ENCODE measurements at places on chromosomes 1 and 21.
A peak's percentile ranks its signal among the peaks of the same experiment; 100 is the strongest.

GRCh38 chr1:43954036-43954435, 7.3 kb downstream of the IPO13 start:
- no peak for DNase-seq

GRCh38 chr1:115882913-115883902, 42.3 kb upstream of the NHLH2 start:
- DNase-seq, result no peak

- no peak for DNase-seq
These were observed 85.6 kb downstream of the GREM2 start for GRCh38 chr1:240526312-240526711.

DNA sequence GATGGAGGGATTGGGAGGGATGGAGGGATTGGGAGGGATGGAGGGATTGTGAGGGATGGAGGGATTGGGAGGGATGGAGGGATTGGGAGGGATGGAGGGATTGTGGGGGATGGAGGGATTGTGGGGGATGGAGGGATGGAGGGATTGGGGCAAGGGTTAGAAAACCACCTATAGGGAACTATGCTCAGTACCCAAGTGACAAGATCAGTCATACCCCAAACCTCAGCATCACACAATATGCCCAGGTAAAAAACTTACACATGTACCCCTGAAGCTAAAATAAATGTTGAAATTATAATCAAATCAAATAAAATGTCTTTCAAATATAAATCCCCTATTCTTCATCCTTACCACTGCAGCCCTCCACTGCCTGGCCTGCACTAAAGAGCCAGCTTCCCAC, 72.8 kb upstream of the HNRNPU start:
- no peak for DNase-seq

DNA sequence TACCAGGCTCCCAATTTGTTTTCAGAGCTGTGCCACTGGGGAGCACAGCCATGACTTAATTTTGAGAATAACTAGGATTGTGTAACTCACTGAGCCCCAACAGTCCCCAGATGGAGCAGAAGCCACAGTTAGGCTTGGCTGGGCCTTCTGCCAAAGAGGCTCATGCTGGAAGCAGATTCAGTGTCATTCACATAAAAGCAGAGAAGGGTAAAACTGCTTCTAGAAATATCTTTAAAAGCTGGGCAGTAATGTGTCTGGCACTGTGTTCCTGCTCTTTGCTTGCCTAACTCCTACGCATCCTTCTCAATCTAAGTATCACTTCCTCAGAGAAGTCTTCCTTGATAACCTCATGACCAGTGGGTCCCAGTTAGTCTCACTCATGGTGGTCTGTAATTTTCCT, 20.3 kb downstream of the STK40 start:
- no peak for DNase-seq

GRCh38 chr1:183313063-183313462, 105.1 kb downstream of the NMNAT2 start:
- no peak for DNase-seq

- DNase-seq, result peak; percentile 72
These were observed 29.8 kb downstream of the UCK2 start for GRCh38 chr1:165857046-165857801.

- DNase-seq, result no peak
These were observed 828 bp upstream of the MYBPH start for GRCh38 chr1:203176273-203177035.

DNA sequence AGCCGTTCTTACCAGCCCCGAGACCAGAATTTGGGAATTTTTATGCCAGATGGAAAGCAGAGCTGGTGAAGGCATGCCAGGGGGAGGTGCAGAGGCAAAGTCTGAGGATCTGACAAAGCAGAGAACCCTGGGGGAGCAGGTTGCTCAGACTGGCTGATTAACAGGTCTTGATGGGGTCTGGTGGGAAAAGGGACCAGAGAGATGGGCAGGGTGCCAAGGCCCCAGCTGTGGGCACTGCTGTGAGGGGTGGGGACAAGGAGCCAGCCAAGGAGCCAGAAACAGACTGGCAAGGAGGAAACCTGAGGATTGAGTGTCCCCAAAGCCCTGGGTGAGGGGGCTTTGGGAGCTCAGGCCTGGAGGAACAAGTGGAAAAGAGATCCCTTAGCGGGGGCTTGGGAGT, 21.4 kb downstream of the RPS6KA1 start:
- no peak for DNase-seq

GRCh38 chr1:159581422-159581821, 6.2 kb upstream of the APCS start:
- no peak for DNase-seq

GRCh38 chr1:167524651-167525050, 6.3 kb upstream of the CD247 start:
- no peak for DNase-seq

- no peak for DNase-seq
These were observed 431.5 kb downstream of the LMO4 start for GRCh38 chr1:87760155-87760554.

DNA sequence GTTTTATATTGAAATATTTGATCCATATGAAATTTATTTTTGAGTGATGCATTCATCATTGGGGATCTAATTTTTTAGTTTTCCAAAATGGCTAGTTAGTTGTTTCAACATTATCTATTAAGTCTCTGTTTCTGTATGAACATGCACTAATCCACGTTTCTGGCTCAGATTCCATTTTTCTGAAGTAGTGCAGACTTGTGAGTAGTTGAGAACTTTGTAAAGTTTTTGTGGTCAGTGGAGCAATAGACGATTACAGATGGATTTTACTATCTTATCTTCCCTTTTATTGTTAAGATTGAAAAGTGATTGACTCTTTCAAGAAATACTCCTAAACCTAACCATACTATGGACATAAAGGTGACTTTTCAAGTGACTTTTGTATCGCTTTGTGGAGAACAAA, 16.7 kb downstream of the SOAT1 start:
- peak; percentile 58 for DNase-seq

- no peak for DNase-seq
These were observed 283.4 kb downstream of the PTPRU start for GRCh38 chr1:29519788-29520110.

GRCh38 chr1:3037281-3038040, 16.2 kb downstream of the ACTRT2 start:
- DNase-seq, result no peak

DNA sequence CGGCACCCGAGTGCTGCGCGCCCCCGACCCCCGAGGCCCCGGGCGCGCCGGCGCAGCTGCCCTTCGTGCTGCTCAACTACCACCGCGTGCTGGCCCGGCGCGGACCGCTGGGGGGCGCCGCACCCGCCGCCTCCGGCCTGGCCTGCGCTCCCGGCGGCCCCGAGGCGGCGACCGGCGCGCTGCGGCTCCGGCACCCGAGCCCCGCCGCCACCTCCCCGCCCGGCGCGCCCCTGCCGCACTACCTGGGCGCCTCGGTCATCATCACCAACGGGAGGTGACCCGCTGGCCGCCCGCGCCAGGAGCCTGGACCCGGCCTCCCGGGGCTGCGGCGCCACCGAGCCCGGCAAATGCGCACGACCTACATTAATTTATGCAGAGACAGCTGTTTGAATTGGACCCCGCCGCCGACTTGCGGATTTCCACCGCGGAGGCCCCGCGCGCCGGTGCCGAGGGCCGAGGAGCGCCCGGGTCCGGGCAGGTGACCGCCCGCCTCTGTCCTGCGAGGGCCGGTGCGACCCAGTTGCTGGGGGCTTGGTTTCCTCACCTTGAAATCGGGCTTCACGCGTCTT, 49.0 kb downstream of the SIM2 start:
- peak; percentile 51 for DNase-seq

GRCh38 chr1:94110946-94111740, 9.8 kb downstream of the ABCA4 start:
- no peak for DNase-seq

DNA sequence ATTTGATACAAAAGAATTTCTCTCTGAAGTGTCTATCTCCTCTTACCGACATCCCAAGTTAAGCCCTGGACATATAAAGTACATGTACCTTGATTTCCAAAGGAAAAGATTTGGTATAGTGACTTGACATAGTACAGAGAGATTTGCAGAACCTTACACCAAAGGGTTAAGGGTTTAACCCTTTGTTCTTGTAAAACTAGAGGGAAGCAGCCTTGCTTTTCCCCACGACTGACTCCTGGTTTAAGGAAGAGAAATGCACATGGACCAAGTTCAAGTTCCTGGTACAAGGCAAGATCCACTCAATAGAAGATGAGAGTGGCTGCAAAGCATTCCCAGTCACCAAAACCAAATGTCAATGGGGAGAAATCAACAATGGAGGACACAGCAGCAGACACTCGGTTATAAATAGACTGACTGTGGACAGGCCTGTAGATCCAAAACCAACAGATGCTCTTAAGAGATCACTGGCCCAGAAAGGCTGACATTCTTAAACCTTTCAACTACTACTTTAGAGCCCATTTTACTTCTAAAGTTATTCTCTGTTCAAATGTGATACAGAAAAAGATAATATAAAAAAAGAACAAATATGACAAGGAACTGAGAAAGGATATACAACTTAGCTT, 69.4 kb downstream of the PUM1 start:
- no peak for DNase-seq

DNA sequence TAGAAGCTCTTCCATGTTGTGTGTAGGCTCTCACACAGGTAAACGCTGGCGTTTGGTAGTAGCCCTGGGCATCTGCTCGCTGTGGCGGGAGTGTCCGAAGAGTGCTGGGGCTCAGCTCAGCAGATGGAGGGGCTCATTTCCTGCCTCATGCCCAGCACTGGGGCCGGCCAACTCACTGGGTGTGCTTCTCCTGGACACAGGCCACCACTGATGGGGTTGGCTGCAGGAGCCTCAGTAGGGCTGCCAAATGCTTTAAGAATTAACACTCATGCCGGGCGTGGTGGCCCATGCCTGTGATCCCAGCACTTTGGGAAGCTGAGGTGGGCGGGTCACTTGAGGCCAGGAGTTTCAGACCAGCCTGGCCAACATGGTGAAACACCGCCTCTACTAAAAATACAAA, 20.9 kb downstream of the UQCRHL start:
- DNase-seq, result no peak

DNA sequence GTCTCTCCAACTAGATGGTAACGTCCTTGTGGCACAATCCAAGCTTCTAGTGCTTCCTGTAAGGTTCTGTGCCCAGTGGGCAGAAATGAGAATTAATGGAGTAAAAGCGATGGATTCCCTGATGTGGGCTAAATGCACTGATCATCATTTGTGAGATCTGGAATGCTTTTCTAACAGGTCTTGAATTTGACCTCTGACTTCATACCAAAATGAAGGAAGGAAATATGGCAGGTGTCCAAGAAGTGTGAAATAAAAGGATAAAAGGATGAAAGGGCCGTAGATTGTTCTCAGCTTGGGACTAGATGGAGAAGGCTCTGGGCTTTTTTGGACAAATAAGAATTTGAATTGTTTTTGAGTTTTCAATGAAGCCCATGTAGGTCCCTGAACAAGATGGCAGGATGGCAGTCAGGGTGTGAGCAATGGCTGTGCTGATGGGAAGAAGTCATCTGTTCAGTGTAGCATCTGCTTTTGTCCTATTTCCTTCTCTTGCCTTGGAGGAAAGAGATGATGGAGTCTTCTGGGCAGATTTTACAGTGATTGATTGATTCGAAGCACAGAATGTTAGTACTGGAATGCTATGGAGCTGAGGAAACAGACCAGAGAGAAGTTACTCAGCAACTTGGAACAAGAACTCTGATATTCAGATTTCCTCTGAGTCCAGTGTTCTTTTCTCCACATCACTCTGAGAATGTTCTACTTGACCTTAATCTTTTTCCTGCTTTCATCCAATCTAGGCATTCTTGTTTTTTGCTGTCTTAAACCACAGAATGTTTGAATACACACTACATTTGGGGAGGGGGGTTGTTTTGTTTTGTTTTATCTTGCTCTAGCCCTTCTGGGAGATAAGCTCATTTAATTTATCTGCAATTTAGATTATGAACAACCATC, 286.0 kb downstream of the HLX start:
- DNase-seq, result no peak

DNA sequence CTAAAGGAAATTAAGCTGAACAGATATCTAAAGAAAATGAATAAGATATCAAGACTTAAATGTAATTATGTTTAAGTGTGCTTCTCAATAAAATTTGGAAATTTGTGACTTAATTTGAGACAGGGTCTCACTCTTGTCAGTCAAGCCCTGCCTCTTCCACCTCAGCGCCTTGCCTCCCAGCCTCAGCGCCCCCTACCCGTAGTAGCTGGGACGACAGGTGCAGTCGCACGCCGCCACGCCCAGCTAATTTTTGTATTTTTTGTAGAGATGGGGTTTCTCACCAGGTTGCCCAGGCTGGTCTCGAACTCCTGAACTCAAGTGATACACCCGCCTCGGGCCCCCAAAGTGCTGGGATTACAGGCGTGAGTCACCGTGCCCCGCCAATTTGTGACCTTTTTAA, 117.0 kb downstream of the CLEC20A start:
- no peak for DNase-seq

DNA sequence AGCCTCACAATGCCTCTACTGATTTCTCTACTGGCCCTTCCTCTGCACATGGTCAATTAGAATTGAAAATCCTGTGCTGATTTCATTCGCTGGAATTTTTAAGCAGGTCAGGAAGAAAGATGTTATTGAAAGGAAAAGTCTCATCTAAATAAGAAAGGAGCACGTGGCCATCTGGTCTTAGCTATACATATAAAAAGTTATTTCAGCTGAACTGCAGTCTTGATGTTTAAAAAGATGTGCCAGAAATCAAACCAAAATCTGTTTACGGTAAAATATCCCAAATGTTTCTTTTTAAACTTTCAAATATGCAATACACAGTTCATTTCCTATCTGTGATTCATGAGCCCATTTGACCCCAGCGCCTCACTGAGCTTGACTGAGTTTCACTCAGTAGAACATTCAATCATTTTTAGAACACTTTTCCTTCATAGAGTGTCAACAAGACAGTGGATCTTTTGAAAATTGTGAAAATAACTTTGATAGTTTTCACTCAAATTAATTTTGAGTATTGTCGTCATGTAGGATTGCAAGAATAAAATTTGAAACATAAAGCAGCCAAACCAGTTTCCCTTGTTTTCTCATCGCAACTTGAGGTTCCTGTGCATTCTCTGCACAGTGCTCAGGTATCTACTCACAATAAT, 293.6 kb downstream of the PTPRC start:
- peak; percentile 55 for DNase-seq

GRCh38 chr1:3521426-3521825, 67.0 kb downstream of the ARHGEF16 start:
- DNase-seq, result no peak

DNA sequence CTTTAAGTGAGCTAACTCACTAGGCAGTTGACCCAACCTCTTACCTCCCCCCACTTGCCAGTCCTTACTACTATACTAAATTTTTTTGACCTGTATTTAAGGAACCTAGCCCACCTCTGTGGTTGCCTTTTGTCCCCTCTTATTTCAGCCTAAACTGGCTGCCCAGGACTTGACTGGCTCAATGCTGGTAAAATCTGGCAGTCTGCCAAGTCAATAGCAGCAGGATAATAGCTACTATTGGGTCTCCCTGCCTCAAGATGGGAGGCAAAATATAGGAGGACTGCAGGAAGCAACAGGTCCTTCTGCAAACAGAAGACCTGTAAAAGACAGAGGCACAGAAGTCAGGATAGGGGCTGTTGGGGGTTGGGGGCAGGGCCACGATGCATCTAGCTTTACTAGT, 144.2 kb upstream of the POGK start:
- DNase-seq, result no peak

Data from ELR (cell line).